ENCODE measurements at places on chromosomes 5 and 9.

GRCh38 chr9:133979273-133979920, 12.7 kb downstream of the VAV2 start:
- DNase-seq = no peak

- no peak for DNase-seq
These were observed 13.1 kb downstream of the DIAPH1 start for GRCh38 chr5:141605523-141606277.

GRCh38 chr9:69444021-69444420, 119.0 kb downstream of the ENTREP1 start:
- no peak for DNase-seq

GRCh38 chr9:115815786-115816185, 337.8 kb upstream of the PAPPA start:
- no peak for DNase-seq

DNA sequence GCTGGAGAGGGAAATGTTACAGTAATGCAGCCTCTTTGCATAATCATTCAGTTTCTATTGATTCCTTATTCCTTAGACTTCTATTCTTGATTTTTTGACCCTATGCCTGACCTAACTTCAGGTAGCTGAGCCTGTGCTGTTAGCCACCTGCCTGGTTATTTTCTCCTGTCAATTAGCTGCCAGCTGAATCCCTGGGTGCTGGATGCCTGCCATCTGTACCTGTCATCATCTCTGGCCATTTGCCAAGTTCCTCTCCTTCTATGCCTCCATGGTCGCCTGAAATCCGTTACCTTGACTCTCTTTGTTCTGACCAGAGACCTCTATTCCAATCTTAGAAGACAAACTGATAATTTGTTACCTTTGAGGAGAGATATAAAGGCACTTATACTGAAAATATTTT, 178.3 kb downstream of the CAVIN4 start:
- DNase-seq = peak; percentile 84

DNA sequence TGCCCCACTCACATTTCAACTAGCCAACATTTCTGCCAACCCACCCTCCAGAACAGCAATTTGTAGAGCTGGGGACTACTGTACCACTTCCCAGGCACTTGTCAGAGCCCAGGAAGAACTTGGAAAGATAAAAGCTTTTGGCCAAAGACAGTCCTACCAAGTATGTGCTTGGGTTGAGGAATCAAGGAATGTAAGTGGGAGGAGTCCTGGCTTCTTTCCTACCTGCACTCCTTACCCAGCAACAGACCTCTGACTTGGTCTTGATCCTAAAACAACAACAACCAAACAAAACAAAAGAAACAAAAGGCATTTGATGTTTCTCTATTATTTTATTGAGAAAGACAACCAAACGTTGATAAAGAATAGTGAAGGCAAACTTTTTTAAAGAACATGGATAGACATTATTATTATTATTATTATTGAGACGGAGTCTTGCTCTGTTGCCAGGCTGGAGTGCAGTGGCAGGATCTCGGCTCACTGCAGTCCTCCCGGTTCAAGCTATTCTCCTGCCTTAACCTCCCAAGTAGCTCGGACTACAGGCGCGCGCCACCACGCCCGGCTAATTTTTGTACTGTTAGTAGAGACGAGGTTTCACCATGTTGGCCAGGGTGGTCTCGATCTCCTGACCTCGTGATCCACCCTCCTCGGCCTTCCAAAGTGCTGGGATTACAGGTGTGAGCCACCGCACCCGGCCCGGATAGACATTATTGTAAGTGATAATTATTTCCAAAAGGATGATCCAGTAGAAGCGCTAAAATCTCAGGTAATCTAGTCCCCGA, 33.5 kb downstream of the ANXA2R start:
- DNase-seq = no peak

- peak; percentile 33 for DNase-seq
These were observed 129.0 kb upstream of the ALDH1B1 start for GRCh38 chr9:38263532-38263931.

GRCh38 chr5:172901012-172901780, 58.0 kb upstream of the RPL26L1 start:
- no peak for DNase-seq

DNA sequence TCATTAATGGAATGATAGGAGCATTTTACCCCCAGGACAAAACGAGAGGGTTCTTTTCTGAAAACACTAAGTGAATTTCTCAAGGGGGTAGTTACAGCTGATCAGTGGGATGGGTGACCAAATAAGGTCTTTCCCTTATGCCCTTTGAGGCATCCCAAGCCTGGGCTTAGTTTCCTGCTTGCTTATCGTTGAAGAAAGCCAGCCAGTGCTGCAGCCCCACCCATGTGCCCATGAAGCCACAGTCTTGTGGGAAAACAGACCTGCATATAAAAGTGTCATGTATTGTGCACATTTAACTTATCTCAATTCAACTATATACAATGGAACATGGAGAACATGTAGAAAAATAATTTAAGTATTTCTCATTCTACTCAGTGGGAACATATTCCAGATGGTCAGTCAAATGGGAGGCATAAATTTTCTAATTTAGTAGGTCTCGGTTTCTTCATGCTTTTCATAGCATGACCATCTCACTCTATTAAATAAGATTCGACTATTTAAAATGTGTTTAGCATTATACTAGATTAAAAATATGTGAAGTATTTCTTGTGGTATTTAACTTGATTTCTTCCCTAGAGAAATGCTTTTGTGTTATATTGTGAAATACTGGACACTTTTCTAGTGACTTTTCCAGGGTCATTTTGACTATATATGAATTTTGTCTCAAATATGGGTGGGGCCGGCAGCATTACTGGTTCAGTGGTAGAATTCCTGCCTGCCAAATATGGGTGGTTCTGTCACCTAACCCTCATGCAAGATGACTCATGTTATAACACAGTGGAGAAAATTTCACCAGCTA, 189.7 kb upstream of the SGCD start:
- no peak for DNase-seq

DNA sequence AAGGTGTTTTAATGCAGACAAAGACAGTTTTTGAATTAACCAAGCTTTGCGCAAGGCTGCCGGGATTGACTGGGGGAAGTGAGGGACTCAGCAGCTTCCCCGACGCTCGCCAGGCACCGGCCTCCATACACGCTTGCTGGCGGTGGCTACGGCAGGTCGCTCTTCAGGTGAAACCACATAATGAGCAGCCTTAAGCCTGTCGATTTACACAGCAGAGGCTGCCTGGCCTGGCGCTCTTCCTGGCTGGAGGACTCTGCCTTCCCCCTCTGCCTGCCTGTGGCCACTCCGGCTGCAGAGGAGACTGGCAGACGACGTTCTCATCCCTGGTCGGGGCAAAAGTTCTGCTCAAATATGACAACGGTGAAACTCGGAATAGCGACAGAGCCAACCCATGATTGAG, 9.0 kb upstream of the NOTCH1 start:
- DNase-seq = peak; percentile 22

DNA sequence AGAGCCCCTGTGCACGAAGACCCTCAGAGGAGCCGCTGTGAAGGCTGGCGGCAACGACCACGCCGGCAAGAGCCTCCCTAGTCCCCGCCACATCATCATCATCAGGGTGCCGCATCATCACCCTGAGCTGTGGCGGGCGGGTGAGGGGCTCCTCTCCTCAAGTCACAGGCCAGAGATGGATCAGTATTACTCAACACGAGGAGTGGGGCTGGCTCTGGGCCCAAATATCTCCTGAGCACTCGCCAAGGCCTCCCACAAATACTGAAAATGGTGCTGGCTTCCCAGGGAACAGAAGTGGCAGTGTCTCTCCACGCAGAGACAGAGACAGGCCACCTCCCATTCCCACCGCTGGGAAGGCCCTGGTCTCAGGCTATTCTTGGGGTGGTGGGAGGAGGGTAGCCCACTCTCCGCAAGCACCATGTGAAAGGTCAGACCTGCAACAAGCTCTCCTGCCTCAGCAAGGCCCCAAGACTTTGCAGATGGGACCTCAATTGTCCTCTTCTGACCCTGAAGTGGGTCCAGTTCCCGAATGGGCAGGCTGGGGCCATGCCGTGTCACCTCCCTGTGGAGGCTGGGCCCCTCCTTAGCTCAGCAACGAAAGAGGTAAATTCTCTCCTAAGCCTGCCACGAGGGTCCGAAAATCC, 39.3 kb upstream of the ZNF354A start:
- DNase-seq = no peak

- no peak for DNase-seq
These were observed 113.5 kb upstream of the WWC1 start for GRCh38 chr5:168177831-168178450.

GRCh38 chr9:134597957-134598883, 43.4 kb upstream of the COL5A1 start:
- no peak for DNase-seq

DNA sequence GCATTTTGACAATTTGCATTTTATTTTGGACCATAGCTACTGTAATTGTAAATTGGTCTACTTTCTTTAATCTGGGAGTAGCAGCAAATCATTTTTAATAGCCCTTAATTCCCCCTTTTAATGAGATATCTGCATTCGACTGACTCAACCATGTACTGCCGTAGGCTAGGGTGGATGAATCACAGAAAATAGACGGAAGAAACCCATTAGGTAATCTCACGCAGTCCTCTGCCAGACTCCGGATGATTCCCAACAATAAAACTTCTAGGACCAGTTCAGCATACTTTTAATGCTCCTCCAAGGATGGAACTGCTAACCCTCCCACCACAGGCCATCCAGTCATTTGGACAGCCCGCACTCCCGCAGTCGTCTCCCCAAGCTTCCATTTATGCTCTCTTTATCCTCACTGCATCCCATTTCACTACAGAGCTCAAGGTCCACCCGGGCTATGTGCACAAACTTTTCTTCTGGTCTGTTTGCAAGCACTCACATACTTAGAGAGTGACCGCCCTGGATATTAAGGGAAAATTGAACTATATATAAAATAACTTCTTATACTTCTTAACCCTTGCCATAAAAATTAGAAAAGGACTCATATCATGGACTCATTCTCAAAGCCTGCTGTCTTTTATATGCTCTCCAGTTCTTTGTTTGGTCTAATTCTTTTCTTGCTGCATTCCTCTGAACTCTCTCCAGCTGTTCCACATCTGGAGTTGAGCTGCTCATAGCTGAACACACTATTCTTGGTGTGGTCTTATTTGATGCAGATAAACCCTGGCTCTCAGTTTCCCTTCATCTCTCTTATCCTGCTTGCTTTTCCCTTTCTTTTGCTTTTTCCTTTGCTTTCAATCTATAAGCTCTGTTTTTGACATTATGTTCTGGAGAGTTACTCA, 326.6 kb downstream of the ARL15 start:
- no peak for DNase-seq

DNA sequence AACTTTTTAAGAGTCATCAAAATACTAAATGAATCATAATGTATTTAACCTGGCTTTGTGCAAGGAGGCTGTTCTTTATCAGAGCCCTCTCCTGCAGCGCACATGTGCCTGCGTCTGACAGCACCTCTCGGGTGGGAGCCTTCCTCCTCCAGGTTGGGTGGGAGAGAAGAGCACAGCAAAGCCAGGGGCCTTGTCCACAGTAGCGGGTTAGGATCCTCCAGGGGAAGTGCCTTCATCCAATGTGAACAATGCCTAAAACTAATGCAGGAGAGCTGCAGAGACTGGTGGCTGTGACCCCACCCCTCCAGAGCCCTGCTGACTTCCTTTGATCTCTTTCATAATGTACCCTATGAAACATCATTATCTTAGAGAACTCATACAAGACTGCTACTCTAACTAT, 10.2 kb downstream of the UBE2QL1 start:
- DNase-seq = no peak

DNA sequence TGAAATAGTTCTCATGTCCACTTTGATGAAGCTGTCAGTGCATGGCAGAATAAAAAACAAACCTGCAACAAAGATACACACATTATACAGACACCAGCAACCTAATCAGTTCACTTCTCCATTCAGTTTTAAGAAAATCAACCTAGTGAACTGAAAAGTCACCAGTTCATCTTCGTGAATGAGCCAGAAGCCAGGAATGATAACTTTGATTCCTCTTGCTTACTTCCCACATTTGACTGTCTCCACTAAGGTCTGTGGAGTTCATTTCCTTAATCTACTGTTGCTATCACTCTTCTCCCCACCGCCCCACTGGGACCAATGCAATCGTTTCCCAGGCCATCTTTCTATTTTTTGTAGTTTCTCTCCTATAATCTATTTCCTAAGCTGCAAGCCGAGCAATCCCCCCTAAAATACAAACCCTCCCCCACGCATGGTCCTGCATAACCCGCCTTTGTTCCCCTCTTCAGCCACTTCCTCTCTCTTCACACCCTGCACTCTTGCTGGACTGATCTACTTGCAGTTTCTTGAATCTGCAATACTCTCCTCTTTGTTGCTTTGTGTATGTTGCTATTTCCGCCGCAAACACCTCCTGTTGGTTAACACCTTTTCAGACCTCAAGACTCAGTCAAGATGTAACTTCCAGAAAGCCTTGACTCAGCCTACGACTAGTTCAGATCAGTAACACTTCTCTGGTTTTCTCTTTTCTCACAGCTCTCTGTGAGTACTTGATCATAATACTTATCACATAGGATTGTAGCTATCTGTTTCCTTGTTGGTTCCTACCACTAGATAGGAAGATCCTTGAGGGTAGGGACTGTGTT, 16.6 kb downstream of the STOM start:
- DNase-seq = no peak

- no peak for DNase-seq
These were observed 441.9 kb upstream of the PIK3R1 start for GRCh38 chr5:67773411-67774266.

DNA sequence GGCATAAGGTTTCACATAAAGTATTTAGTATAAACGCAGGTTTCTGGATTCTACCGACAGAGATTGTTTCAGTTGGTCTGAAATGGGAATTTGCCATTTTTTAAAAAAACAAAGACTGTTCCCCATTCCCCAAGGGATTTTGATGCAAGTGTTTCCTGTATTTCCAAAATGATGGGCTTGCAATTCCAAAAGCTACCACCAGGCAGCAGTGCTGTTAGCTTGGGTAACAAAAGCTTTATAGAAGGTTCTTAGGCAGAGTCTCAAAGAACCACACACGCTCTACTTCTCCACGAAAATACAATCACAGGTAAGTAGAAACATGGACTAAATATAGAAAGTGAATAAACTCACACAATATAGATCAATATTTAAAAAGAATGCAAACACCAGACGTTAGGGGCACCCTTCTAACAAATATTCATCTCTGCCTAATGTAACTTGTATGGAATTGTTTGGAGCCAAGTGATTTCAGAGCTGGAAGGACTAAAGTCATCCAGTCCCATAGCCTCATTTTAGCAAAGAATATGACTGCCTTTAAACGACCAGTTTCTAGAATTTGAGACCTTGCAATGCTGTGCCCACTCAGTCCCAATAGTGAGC, 154.3 kb downstream of the SPOCK1 start:
- peak; percentile 51 for DNase-seq

GRCh38 chr9:2749485-2749884, 32.2 kb downstream of the KCNV2 start:
- DNase-seq = no peak
